Naive thymus-derived CD4-positive, alpha-beta T cell (primary cell): ENCODE measurements at places on chromosomes 2 and 18. TPM values are rescaled to one million over a fixed set of nuclear protein-coding genes. Genes with fewer than 3 reads are reported as not detected.

DNA sequence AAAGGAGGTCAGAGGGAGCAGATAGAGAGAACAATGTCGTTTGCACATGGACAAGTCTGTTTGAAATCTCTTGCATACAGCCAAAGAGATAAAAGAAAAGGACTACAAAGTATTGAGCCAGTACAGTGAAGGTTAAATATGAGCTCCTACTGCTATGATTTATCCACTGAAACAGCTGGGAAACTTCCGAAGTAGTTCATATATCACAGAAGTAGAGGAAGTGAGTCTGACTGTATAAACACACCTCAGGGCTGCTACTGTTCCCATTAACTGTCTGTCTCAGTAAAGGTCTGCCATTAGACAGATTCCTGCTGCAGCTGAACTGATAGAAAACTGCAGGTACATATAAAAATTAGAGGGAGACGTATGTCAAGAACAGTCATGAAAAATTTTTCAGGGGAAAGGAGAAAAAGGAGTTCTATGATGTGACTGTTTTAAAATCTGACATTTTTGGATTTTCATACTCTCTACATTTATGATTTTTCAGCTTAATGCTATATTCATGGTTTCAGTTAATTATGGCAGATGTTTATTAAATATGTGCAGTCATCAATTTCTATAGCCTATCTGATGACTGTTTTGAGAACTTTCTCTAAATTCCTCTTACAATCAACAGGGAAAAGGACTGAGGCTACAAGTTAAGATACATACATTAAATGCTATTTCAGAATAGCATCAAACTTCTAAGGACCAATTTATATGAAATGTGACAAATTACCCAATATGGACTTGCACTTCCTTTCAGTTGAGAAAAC lies 364.7 kb downstream of the ERBB4 start:
- no peak for DNase-seq

- DNase-seq = no peak
Observed at GRCh38 chr18:11121443-11121849, 27.9 kb downstream of the PIEZO2 start.

The SCTR gene
- not detected for total RNA-seq

The AMER3 gene
- not detected for total RNA-seq

GRCh38 chr2:189698020-189698887 lies 23.8 kb downstream of the ANKAR start:
- peak; percentile 55 for DNase-seq

- DNase-seq = no peak
Observed at GRCh38 chr18:8657050-8657820, 48.0 kb downstream of the RAB12 start.

GRCh38 chr2:136909777-136910176 lies 144.4 kb downstream of the THSD7B start:
- DNase-seq = no peak

The YPEL5 gene
- total RNA-seq = 905 TPM

GRCh38 chr2:117723483-117723882 lies 91.0 kb upstream of the DDX18 start:
- DNase-seq = no peak

The ERCC3 gene
- 65.0 TPM for total RNA-seq

- DNase-seq = no peak
Observed at GRCh38 chr2:29129586-29130281, 14.5 kb downstream of the CLIP4 start.

DNA sequence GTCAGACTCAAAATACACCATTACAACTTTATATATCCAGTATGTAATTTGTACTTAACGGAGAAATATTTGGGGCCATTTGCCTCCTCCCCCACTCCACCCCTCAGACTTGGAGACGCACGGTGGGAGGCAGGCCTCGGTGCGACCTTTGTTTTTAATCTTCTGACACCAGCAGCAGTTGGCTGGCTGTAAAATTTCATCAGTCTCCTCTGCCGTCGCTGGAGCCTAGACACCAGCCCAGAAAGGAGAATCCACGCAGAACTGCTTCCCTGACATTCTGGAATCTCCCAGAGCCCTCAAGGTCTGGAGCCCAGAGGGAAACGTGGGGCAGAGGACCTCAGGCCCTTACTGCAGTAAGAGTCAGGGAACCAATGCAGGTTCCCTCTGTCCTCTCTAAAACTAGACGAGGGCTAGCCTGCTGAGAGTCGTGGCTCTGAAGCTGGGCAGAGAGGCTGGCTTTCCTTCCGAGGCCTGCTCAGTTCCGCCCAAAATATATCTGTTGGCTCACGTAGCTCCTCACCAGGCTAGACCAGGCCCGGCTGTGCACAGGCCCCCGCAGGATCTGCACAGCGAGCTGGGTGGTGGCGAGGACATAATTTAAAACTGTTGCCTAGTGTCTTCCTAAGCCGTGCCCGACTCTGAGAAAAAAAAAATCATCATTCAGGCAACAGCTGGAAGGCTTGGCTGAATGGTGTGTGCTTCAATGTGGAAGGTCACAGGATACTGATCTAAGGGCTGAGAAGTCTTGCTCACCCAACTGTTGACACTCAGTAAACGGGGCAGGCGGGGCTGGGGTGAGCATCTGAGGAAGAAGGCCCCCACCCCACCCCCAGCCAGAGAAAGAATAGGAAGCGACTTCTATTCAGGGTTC lies 40.4 kb downstream of the EN1 start:
- DNase-seq = no peak
